ENCODE measurements at places on chromosomes 12 and 14.

GRCh38 chr14:36479344-36479743 is 40.7 kb downstream of the NKX2-1 start:
- DNase-seq: no peak

GRCh38 chr14:33631021-33631420 is 319.9 kb downstream of the EGLN3 start:
- DNase-seq: peak; percentile 39

DNA sequence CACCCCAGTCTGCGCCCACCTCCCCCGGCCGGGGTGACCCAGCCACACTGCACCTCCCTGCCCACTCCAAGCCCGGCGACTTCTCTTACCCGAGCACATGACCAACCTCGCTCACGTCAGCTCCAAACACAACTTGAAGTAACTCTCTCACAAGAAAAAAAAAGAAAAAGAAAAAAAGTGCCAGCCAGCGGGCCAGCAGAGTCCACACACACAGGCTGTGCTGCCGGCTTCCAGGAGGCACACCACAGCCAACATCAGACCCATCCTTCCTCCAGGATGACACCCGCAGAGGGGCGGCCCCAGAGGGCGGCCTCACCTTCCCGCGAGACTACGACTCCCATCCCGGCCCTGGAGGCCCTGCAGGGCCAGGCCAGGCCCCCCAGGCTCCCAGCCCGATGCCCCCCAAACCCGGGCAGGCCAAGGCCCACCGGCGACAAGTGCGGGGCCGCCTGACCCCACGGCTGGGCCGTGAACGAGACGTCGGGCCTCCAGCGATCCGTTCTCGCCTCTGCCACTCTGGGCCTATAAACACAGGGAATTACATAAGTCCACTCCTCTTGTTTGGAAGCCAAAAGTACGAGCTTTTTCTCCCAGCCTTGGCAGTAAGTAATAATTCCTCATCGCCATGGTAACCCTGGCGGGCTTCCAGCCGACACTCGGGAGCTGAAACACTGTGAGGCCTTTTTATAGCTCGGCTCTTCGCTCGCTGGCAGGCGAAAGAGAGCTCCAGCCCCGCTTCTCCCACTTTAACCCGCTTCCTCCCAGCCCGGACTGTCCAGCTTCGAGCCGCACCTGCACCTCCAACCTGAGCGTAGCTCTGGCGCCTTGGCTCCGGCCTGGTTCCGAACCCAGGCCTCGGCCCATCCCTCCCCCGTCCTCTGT is 49.1 kb downstream of the NCOR2 start:
- peak; percentile 100 for DNase-seq

DNA sequence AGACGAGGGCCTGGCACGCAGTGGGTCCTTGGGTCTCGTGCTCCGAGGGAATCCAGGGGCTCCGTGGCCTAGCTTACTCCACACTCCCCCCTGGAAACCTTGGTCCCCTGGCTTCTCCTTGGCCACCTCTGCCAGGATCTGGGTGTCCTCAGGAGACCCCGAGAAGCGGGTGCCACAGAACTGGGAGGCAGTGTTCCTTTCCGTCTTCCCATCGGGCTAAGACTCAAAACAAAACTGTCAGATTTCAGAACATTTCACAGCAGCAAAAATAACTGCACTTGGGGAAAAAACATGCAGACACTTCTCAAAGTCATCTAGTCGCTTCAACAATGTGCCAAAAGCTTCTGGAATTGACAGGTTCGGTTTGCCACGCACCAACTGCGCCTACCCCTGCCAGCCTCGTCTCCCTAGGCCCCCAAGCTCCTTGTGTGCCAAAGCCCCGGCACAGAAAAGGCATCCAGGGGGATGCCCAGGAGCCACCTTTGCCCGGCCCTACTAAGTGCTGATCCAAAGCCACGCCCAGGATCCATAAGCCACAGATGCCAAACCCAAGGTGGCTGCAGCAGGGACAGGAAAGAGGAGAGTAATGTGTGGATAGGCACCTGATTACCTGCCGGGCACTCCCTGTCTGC is 58.4 kb upstream of the DIO3 start:
- DNase-seq: no peak

DNA sequence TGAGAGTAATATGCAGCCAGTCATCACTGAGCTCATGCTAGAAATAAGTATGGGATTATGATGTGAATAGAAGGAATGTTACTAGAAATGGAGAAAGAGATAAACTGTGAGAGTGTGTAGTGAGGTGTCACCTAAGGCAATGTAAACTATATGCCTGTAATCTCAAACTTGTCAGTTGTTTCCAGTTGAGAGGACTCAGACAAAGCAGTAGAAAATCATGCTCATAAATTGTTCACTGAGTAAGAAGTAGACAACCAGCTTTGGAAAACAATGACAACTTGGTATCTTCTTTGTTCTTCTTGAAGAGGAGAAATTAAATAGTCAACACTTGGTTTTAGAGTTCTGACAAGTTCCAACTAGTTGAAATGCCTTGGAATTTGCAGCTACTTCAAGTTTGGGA is 148.5 kb upstream of the OR4E1 start:
- DNase-seq: no peak

- DNase-seq: peak; percentile 14
Observed at GRCh38 chr14:36520601-36521525, 831 bp upstream of the NKX2-1 start.

GRCh38 chr12:114661245-114661644 is 22.7 kb downstream of the TBX3 start:
- DNase-seq: no peak

DNA sequence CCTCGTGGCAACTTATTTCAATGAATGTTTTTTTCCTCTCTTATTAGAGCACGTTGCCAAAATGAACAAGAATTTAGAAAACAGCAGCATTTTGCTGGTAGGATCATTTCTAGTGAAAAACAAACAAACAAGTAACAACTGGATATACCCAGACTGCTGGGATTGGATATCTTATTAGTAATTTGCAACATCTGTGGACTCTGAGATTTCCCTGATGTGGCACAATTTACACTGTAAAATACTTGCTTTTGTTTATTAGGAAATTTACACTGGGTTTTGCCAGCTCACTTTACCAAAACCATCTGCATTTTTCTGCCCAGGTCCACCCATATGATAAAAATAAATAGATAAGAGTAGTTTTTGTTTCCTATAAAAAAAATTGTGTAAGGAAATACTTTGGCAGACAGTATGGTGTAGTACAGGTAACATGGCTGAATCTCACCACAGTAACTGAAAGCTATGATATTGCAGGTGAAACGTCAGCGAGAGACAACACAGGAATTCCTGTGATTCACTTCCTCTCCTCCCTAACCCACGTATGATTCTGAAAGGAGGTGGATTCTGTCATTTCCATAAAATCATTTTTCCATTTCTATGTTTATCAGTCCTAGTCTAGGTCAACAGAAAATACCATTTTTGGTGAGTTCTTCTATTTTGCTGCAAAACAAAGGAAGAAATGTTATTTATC is 176.2 kb upstream of the NOVA1 start:
- no peak for DNase-seq

GRCh38 chr12:51323966-51324895 is at the start of gene BIN2:
BIN2 (minus strand) TSS chr12:51324174; CDS start chr12:51324102, 72 bp downstream.
- DNase-seq: no peak

- DNase-seq: peak; percentile 55
Observed at GRCh38 chr12:60072911-60073310, 477.1 kb downstream of the SLC16A7 start.

- DNase-seq: peak; percentile 83
Observed at GRCh38 chr12:107094183-107094448, 767 bp upstream of the CRY1 start.

DNA sequence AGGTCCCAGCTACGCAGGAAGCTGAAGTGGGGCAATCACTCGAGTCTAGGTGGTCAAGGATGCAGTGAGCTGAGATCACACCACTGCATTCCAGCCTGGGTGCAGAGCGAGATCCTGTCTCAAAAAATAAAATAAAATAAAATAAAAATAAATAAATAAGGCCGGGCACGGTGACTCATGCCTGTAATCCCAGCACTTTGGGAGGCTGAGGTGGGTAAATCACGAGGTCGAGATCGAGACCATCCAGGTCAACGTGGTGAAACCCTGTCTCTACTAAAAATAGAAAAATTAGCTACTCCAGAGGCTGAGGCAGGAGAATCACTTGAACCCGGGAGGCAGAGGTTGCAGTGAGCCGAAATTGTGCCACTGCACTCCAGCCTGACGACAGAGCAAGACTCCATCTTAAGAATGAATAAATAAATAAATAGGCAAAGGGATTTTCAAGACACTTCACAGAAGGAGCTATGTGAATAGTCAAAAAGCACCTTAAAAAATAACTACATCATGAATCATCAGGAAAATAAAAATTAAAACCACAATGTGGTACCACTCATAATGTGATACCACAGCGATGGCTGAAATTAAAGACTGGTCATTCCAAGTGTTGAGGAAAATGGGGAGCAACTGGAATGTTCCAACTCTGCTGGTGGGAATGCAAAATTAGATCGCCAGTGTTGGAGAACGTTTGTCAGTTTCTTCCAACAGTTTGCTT is 92.9 kb upstream of the TBX3 start:
- peak; percentile 78 for DNase-seq

- DNase-seq: no peak
Observed at GRCh38 chr14:103463149-103463548, 59.5 kb downstream of the CKB start.

GRCh38 chr12:105420659-105421240 is 90.3 kb downstream of the C12orf75 start:
- peak; percentile 82 for DNase-seq
